ENCODE measurements at places on chromosomes 4 and X.
A peak's percentile ranks its signal among the peaks of the same experiment; 100 is the strongest.

GRCh38 chr4:2911868-2912267, 51.3 kb downstream of the NOP14 start:
- no peak for DNase-seq

GRCh38 chr4:102715057-102715456, 45.7 kb downstream of the MANBA start:
- no peak for DNase-seq

GRCh38 chr4:189940178-189941004, at the start of gene FRG1:
Gene FRG1, plus strand, starts transcription at chr4:189940872. Its CDS starts 138 bp downstream, at chr4:189941010.
- peak; percentile 88 for DNase-seq

- DNase-seq = peak; percentile 75
These were observed 151.0 kb downstream of the NHS start for GRCh38 chrX:17525762-17526555.

DNA sequence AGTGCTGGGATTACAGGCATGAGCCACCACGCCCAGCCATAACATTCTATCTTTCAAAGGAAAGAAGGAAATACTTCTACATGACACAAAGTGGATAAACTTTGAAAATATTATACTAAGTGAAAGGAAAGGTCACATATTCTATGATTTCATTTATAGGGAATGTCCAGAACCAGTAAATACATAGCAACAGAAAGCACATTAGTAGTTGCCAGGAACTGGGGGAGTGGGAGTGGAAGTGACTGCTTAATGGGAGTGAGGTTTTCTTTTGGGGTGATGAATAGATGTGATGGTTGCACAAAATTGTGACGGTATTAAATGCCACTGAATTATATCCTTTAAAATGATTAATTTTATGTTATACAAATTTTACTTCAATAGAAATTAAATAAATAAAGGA, 95.7 kb upstream of the IL15 start:
- DNase-seq = no peak

GRCh38 chr4:113537628-113538027, 223.9 kb downstream of the CAMK2D start:
- DNase-seq = no peak

DNA sequence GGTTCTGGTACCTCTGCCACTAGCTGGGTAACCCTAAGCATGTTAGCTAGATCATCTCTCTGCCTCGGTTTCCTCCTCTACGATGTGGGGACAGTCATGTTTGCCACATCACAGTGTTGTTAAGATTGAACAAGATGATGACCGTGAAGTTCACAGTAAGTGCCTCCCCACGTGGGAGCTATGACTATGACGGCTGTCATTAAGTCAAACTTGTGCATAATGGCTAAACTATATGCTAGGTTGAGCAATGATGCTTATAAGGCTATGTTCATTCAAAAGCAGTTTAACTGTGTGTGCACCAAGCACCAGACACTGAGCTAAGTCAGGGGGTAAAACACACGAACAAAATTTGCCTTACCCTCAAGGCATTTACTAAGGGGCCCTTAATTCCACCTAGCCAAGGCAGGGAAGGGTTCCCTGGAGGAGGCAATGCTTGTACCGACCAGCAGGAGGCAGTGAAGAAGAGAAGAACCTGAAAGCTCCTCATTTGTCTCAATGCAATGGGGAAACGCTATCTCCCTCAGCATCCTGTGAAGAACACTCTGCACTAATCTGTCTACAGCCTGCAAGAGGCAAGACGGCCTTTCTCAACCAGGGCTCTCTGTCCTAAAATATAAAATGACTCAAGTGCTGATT, 52.9 kb downstream of the MAP7D2 start:
- no peak for DNase-seq

- DNase-seq = no peak
These were observed 107.9 kb downstream of the EFHC2 start for GRCh38 chrX:44235534-44235933.

DNA sequence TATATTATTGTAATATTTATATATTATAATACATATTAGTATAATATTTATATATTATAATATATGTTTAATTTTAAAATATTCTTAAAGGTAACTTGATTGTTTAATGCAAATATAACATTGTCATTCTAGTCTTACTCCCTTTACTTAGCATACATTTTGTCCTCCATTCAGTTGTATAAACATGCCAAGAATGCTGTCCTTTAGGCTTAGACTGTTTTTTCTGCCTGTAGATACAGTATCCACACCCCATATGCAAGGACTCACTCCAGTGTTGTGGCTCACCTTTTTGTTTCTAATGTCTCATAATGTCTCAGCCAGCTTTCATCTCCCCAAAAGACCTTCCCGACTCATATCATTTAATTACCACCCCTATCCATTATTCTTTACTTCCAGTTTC, 2110.0 kb downstream of the PCDH7 start:
- no peak for DNase-seq

DNA sequence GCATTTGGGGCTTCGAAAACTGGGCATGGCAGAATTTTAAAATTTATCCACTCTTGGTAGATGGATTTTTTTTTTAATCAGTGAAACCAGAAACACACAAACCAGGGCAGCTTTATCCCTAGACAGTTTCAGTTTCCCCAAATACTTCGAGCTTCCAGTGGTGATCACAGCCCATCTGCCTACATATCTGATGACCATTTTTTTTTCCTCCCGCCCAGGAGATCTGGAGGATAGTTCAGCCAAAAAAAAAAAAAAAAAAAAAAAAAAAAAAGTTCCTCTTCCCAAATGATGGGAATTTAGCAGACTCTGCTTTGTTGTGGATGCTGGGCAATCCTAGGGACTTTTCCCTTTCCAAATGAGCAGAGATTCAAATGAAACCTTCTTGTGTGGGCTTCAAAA, 1.0 kb upstream of the TBC1D9 start:
- DNase-seq = no peak

- no peak for DNase-seq
These were observed 52.8 kb downstream of the NPFFR2 start for GRCh38 chr4:72084587-72085011.

- peak; percentile 81 for DNase-seq
These were observed 226.8 kb downstream of the SHOX start for GRCh38 chrX:857376-857775.

DNA sequence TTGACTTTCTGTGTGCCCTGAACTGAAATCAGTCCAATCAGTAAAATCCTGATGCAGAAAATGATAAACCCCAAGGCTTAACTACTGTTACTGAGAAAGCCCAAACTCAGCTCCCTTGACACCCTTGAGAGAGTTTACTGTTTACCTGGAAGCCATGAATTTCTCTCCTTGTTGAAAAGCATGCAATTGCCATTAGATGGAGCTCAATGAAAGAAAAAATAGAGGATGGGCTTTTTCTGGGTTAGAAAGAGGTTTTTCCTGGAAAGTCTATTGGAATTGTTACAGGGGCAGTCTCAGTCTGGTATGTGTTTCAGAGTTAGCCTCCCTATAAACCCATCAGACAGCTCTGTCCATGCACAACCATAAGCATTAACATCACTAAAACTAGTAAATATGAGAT, 66.4 kb upstream of the C4orf54 start:
- DNase-seq = no peak
